ENCODE measurements at places on chromosomes 5 and 9.

DNA sequence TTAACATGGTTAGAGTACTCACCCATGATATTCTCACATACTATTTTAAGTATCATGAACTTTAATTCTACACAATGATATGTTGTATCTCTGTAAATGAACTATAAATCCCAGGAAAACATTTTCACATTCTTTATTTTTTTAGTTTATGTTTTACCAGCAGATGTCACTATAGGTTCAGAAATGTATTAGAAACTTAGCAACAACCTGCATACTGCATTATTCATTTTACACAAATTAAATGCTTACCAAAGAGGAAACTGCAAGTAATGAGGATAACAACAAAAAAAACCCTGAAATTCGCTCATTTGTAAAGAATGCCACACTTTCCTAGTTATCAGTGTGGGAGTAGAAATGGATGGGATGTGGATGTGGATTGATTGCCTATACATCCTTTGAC lies 217.5 kb upstream of the OTULINL start:
- DNase-seq: no peak

DNA sequence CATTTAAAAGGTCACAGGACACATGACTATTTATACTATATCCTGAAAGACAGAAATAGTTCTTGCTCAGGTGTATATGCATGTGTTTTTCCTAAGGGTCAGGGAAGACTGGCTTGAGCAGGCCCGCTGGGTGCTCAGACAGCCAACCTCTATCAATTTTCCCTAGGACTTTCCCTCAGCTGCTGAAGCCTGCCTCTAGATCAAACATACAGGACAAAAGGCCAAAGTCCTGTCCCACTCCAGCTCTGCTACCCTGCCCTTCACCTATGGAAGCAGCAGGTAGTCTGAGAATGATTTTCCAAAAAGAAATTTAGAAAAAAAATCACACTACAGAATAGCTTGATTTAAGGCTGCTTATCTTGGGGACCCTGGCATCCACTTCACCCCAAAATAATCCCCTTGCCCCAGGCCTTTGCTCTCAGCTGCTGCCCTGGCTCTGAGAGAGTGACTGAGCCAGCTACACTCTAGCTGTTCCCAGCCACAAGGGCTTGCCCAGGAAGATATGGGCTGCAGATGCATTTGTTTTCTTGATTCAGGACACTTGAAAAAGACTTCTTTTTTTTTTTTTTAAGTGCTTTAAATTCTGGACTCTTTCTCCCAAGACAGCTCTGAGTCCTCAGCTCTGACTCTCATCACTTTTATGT lies 42.5 kb downstream of the KLHL3 start:
- no peak for DNase-seq

DNA sequence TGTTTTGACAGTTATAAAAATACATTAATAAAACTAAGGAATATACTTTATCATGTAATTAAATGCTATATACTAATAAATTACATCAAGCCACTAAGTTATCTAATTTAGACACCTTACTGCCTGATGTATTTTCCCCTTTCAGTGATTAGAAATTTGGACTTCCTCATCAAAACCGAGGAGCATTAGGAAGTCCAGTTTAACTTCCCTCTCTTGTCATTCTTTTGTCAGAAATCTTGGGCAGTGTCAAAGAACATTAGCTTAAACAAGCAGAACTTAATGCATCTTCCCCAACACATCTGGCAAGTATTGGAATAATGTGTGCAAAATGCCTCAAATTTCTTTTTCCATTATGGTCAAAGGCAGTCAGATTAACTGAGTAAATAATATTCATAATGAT lies 81.6 kb downstream of the PLPP1 start:
- DNase-seq: no peak

DNA sequence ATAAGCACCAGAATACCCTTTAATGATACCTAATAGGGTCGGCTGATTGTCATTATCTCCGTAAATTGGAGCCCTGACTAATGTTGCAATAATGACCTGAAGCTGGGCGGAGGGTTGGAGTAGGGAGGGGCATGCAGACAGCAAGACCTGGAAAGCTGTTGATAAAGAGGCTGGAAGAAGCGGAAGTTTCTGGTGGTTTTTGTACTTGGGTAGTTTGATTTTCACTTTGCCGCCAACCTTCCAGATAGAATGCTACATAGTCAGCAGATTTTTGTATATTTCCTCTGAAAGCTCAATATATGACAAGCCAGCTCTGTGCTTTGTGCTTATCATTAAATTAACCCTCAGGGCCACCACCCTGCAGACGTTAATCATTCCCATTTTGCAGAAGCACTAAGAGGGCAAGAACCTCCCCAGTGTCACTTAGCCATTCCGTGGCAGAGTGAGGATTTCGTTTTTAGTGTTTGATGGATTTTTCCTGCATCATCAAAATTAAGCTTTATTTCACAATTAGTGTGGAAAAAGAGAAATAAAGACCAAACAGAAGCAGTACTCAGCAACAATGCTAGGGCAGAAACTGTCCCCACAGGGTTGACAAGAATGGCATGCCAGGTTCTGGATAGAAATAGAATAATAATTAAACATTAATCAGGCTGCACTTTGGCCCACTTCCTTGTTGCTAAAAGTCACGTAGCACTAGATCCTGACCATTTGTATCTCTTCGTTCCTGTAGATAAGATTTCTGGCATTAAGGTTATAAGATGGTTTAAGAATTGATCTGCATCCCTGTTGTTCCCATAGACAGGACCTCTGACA lies 34.7 kb downstream of the DIRAS2 start:
- DNase-seq: no peak

GRCh38 chr9:107684224-107684623 lies 194.7 kb upstream of the KLF4 start:
- no peak for DNase-seq

GRCh38 chr5:42230839-42231238 lies 192.4 kb upstream of the GHR start:
- DNase-seq: no peak

All from stimulated activated CD4-positive, alpha-beta T cell treated with anti-CD3 and anti-CD28 coated beads, Interleukin-2, amount 100 ng/mL, for 48 hours (primary cell).